Vagina (tissue), 2 donors: ENCODE measurements at places on chromosomes 7 and 10. TPM values are rescaled to one million over a fixed set of nuclear protein-coding genes. Genes with fewer than 3 reads are reported as not detected.

GRCh38 chr10:116665541-116666125, 44.9 kb downstream of the PNLIPRP2 start:
- DNase-seq, result peak; percentile 83

- DNase-seq, result no peak
Observed at GRCh38 chr7:81267508-81267907, 348.7 kb upstream of the SEMA3C start.

DNA sequence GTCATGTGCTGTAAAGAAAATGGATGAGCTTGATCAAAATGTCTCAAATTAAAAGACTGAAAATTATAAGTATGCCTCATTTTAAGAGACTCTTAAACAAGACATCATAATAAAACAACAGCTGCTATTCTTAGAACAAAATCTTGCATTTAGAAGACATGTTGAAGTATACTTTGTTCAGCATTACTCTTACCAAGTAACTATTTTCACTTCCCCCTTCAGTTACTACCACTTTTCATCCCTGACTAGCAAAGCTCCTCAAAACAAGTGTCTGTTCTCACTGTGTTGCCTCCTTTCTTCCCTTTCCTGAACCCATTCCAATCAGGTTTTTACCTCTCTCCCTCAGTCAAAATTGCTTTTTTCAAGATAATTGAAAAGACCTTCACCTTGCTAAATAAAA, 31.6 kb downstream of the ELAPOR2 start:
- DNase-seq, result no peak

GRCh38 chr7:73602721-73603651, 21.3 kb downstream of the MLXIPL start:
- DNase-seq, result no peak

DNA sequence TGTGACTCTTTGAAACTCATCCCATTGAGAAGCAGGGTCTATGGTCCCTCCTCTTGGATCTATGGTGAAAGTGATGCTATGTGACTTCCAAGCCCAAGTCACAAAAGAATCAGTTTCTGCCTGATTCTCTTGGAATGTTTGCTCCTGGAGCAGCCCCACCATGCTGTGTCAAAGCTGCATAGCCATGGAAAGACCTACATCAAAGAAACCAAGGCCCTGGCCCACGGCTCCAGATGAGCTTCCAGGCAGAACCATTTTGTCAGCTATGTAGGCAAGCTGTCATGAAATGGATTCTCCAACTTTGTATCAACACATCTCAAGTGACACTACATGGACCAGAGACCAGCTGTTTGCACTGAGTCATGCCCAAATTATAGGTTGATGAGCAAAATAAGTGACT, 77.0 kb downstream of the AASS start:
- DNase-seq, result no peak

DNA sequence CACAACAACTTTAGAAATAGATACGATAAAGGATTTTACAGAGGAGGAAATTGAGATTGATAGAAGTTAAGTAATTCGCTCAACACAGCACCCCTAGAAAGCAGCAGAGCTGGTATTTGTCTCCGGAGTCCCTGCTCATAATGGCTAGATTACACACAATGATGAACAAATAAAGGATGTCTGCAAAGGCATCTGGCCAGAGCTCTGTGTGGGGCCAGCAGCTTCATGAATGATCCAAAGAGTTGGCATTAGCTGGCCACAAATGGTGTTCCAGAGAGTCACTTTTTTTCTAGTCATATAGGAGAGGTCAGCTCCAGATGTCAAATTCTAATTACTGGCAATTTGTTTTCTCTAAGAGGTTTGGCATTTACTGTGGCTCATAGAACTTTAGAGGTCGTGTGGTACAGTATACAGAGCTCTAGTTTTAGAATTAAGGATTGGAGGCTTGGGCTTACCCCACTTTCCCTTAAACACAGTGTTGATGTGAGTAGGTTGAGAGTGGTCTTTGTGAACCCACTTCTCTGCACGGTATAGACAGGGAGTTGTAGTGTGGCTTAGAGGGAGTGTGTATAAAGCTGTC, 186.2 kb downstream of the BICC1 start:
- DNase-seq, result no peak

GRCh38 chr10:102729029-102730026, 14.4 kb upstream of the WBP1L start:
- no peak for DNase-seq

DNA sequence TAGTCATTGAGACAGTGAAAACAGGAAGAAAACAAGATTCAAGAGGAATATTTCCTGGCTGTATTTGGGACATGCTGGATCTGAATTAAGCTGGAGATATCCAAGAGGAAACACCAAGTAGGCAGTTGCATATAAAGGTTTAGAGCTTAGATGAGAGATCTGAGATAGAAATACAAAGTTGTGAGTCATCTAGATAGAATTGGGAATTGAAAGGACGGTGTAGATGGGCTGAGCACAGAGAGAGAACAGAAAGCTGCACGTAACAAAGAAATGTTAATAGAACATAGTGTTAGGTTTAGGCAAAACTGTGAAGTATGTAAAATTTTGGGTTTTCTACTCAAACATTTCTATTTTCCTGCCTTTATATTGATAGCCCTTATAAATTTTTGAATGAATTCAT, 218.5 kb upstream of the TMEM196 start:
- DNase-seq, result no peak

DNA sequence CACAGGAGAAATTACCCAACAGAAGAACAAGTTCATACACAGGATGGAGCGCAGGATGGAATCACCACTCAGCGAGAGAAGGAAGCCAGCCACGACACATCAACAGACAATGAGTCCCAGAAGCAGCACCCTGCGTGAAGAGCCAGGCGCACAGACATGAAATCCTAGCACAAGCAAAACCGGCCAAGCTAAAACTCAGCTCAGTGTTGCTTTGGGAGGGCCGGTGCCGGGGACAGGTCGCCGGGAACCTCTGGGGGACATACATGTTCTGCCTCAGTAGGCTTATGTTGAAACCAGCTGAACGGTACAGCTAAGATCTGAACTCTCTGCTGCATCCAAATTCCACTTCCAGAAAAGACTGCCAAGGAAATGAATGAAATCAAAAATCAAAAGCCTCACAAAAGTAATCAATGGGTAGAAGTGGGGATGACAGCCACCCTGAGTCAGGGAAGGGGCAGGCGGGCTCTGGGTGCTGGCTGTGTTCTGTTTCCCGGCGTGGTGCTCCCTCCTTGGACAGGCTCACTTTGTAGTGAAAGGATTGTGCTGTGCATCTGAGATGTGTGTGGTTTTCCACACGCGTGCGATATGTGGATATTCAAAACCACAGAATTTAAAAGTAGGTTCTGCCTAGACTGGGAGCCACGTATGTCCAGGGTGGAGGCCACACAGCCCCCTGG, 114.7 kb downstream of the PDGFA start:
- no peak for DNase-seq

GRCh38 chr10:85510682-85511081, 855.9 kb downstream of the GRID1 start:
- DNase-seq, result no peak

- no peak for DNase-seq
Observed at GRCh38 chr10:100811752-100812750, 66.7 kb downstream of the PAX2 start.

GRCh38 chr7:51082096-51082840, 234.3 kb downstream of the COBL start:
- no peak for DNase-seq

DNA sequence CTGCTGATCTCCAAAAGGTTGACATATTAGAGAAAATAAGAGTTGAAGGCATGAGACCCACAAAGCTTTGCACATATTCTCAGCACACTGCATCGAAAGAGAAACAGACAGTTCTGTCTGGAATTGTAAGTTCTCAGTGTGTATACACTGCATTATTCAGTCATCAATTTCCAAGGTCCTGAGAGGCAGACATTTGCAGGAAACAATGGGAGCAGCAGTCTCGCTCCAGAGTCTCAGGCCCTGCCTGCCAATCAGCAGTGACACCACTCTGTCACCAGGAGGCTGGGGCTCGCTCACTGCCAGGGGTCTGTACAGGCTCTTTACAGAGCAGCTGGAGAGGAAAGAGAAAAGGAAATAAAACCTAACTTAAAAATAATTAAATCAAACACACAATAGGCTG, 36.3 kb downstream of the JAZF1 start:
- DNase-seq, result no peak

DNA sequence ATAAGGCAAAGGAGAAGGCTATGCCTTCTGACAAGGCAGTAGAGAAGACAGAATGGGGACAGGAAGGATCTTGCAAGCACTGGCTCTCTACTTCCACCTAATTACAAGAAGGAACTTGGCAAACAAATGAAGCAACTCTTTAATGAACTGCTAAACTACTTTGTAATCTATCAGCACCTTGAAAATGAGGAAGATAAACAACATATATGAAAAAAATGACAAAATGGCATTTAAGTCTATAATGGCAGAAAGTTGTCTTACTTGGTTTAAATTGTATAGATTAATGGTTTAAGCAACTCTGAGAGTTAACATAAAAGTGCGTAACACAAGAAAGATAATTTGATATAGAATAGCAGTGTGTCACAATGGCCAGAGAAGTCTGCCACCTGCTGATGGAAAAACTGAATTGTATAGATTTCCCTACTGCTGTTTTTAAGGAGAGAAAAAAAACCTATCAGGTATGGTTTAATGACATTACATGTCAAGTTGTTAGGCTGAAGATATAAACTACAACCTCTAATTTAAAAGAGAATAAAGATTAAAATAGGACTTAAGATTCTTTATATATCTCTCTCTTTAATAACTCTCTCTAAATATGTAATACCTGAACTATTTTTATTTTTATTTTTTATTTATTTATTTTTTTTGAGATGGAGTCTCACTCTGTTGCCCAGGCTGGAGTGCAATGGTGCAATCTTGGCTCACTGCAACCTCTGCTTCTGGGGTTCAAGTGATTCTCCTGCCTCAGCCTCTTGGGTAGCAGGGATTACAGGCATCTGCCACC, 11.8 kb downstream of the NT5C3A start:
- DNase-seq, result no peak

DNA sequence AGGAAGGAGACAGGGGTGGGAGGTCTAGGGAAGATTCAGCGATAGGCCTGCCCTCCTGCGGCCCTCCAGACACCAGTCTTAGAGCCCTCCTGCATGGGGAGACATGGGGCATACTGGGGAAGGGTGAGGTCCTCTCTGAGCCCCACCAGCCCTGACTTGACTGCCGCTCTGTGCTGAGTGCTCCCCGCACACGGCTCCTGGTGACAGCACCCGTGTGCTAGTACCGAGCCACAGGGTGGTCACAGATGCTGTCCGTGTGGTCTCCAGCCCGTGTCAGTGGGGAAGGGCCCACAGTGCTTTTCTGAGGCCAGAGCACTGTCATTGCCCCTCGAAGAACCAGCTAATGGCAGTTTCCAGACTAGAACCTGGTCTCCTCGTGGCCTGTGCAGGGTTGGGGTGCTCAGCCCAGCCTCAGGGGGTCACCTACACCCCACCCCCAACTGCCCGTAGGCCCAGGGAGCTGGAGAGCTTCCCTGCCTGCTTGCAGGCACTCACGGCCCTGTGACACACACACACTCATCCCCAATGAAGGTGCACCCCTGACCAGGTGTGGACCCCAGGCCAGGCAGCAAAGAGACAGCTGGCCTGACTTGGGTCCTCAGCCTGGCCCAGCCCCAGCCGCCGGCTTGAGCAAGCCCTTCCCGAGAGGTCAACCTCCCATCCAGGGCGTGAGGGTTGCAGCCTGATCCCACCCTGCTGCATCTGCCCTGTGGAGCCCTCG, 86.0 kb upstream of the RET start:
- DNase-seq, result no peak

GRCh38 chr10:68367121-68367520, 34.4 kb upstream of the PBLD start:
- no peak for DNase-seq

- DNase-seq, result no peak
Observed at GRCh38 chr10:24468281-24468751, 255.4 kb downstream of the ARHGAP21 start.

DNA sequence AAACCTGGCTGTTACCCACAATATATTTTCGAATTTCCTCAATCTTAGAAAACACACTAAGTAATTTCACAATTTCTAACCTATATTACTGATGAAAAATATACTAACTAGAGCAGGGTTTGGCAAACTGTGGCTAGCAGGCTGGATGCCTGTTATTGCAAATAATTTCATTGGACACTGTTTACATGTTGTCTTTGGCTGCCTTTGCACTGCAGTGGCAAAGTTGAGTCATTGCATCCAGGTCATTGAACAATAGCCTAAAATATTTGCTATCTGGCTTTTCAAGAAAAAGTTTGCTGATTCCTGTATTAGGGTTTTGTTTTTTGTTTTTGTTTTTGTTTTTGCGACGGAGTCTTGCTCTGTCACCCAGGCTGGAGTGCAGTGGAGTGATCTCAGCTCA, 47.2 kb downstream of the KIF11 start:
- no peak for DNase-seq

GRCh38 chr7:41738806-41739205, 35.9 kb upstream of the INHBA start:
- no peak for DNase-seq

- peak; percentile 62 for DNase-seq
Observed at GRCh38 chr10:44863344-44864047, 47.6 kb upstream of the TMEM72 start.

DNA sequence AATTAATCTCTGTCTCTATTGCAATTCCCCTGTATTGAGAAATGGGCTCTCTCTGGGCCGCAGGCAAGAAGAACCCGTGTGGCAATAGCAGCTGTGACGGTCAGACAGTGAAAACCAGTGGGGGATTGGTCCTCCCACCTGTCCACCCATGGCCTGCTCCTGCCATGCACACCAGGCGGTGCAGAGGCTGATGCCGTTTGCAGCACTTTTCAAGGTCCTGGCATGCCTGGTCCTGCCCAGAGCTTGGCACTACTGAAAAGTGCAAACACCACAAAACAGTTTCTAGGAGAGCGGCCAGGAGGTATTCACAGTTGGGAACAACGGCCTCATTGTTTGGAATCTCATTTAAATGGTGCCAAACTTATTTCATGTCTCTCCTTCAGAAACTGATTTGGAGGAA, 41.5 kb downstream of the PSPH start:
- no peak for DNase-seq

DNA sequence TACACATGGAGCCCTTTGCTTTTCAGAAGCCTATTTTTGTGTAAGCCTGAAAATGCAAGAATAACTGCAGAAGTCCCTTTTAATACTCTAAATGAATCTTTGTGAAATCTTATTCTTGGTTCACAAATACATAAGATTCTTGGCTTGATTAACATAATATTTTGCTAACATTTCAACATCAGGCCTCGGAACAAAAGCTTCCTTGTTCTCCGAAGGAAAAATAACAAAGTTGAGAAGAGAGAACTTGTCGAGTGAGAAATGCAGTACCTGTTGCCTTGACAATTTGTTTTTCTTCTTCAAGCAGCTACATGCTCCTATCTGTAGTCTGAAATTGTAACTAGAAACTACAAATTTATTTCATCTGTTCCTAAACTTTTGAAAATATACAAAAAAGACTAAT, 8.5 kb downstream of the NT5C2 start:
- DNase-seq, result no peak

PRPS1L1 gene
- not detected for total RNA-seq

FAM149B1 gene
- total RNA-seq, result 25.8 TPM

CDK13 gene
- total RNA-seq, result 87.4 TPM

IQCE gene
- total RNA-seq, result 5.2 TPM

PITX3 gene
- not detected for total RNA-seq

KCNIP2 gene
- total RNA-seq, result 5.9 TPM

MYOF gene
- 107 TPM for total RNA-seq

GRM3 gene
- total RNA-seq, result not detected

LRRC17 gene
- 2.9 TPM for total RNA-seq
